ENCODE measurements at places on chromosomes 12 and 14.

- DNase-seq: peak; percentile 51
These were observed at the start of gene ALX1 for GRCh38 chr12:85280165-85280983. Gene ALX1, plus strand, starts transcription at chr12:85280220. Its CDS starts 42 bp downstream, at chr12:85280262.

DNA sequence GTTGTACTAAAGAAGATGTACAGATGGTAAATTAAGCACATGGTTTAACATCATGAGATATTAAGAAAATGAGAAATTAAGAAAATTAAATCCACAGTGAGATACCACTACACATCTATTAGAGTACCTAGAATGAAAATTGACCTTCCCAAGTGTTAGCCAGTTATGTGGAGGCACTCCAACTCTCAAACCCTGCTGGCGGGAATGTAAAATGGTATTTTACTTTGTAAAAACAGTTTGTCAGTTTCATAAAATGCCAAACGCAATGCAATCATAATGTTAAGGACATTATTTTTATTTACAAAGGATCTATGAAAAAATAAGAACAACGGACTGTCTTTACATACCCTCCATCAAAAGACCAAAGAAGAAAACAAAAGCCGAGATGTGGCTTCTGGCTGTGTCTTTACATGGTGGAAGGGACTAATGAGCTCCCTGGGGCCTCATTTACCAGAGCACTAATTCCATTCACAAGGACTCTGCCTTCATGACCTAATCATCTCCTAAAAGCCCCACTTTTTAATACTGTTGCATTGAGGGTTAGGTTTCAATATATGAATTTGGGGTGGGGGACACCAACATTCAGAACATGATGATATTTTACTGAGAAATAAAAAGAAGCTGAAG is 1178.7 kb downstream of the AACS start:
- DNase-seq: no peak

DNA sequence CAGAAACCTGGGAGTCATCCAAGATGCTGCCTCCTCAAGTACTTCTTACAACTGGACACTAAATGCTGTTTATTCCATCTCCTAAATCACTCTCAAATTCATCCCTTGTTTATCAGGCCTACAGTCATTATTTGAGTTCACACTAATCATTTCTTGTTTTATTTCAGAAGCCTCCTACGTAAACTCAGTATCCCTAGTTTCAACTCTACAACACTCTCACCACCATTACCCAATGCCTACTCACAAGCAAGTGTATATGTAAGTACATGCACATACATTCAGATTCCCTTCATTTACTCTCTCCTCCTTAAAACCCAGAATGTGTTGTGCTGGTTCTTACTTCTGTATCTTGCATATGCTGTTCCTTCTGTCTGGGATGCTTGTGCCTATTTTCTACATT is 43.0 kb downstream of the DDHD1 start:
- DNase-seq: no peak

GRCh38 chr12:71653137-71653536 is 10.5 kb downstream of the ZFC3H1 start:
- no peak for DNase-seq

DNA sequence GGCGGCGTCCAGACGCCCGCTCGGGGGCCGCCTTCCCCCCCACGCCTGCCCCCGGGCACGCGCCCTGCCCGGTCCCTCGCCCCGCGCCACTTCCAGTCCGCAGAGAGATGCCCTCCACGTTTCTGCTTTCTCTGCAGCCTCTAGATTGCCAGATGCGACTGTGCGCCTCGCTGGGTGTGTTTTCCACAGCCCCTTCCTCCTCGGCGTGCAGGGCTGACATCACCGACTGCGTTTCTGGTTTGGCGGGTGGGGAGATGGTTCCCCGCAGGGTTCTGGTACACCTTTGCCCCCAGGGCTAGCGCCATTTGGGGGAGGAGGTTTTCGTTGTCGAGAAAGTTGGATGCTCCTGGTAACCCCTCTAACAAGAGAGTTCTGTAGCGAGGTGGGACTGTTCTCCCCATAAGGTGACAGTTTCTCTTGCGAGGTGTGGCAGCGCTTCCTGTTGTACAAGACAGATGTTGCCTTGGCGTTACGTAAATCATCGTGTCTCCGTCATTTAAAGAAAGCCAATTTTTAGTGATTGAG is 1.5 kb downstream of the CALM1 start:
- peak; percentile 79 for DNase-seq

GRCh38 chr12:85782711-85783110 is 53.5 kb downstream of the RASSF9 start:
- DNase-seq: no peak

GRCh38 chr14:77622366-77622961 is 6.0 kb upstream of the SPTLC2 start:
- DNase-seq: no peak

GRCh38 chr12:27343255-27344000 is 10.8 kb downstream of the BMAL2 start:
- no peak for DNase-seq

GRCh38 chr14:59739794-59740193 is 130.8 kb downstream of the RTN1 start:
- no peak for DNase-seq

GRCh38 chr12:66453844-66454243 is 151.6 kb downstream of the HELB start:
- DNase-seq: no peak

DNA sequence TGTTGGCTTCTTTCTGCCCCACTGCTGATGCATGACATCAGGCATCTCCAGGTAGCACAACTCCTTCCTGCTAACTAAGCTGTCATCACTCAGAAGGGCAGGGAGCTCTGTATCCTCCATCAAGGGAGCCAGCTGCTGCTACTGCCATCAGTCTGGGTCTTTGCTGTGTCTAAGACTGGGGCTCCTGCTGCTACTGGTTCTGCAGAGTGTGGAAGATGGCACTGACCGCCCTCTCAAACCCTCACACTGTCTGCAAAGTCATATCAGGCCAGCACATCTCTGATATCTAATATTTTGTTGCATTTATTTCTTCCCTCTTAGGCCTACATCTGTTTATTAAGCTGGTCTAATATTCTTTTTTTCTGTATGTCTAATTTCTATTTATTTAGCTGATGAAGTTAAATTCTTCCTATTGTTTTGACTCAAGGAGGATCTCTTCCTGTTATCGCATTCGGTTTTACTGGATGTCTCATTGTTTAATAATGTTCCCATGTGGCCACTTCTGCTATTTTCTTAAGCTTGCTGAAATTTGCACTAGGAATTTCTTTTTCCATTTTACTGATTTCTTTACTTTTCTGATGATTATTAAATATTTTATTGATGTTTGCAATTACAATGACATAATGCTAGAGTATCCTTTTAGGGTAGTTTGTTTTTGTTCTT is 7.6 kb upstream of the E2F7 start:
- DNase-seq: no peak

DNA sequence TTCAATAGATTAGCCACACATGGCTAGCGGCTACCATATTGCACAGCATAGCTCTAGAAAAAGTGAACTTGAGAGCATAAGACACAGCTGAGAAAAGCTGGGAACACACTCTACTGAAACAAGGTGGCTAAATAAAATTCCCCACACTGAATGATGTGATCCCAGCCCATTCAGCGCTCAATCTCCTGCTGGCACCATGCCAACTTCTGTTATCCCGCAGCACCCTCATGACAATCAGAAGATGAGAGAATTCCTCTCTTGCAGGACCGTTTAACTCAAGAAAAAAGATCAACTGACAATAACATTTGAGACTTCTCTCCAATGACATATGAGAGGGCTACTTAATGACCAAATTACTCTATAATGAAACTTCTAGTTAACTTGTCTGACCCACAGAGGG is 115.4 kb downstream of the ADAMTS20 start:
- DNase-seq: no peak
